NCI-H187 (cell line): ENCODE measurements at places on chromosomes 3 and 15.

DNA sequence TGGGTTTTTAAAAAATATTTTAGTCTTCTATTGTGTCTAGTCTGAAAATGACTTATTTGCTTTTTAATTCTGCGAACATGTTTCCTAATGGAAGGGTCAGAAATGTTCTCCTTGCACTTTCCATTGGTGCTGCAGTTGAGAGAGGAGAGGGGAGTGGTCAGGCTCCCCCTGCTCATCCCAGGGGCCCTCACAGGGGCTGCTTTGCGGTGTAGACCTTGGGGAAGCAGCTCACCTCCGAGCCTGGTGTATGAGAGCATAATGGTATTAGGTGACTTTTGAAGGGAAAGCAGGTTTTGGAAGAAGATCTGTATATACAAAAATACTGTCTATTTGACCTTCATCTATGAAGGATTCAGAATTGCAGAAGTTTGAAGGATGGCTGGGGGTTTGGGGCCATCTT, 28.3 kb downstream of the APBA2 start:
- no peak for DNase-seq

GRCh38 chr3:9749296-9749644, 482 bp upstream of the OGG1 start:
- no peak for DNase-seq

- DNase-seq: no peak
These were observed 5.3 kb downstream of the CHST2 start for GRCh38 chr3:143124601-143125520.

GRCh38 chr3:33646406-33646805, 71.6 kb downstream of the CLASP2 start:
- no peak for DNase-seq

DNA sequence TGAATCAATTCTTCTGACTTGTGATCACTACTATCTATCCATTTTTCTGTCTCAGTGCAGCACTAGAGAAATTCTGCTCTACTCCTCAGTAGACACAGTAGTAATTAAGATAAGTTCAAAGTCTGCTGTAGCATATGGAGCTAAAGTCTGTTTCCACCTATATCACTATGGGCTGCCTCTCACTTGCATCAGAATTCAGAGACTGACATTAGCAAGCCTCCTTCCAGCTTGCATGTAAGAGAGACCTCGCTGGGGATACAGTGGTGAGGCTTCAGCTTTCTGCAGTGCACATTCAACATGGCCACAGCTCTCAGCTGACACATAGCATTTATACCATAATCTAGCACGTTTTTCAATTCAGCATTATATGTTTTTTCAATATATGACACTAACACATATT, 217.0 kb downstream of the PLOD2 start:
- no peak for DNase-seq

DNA sequence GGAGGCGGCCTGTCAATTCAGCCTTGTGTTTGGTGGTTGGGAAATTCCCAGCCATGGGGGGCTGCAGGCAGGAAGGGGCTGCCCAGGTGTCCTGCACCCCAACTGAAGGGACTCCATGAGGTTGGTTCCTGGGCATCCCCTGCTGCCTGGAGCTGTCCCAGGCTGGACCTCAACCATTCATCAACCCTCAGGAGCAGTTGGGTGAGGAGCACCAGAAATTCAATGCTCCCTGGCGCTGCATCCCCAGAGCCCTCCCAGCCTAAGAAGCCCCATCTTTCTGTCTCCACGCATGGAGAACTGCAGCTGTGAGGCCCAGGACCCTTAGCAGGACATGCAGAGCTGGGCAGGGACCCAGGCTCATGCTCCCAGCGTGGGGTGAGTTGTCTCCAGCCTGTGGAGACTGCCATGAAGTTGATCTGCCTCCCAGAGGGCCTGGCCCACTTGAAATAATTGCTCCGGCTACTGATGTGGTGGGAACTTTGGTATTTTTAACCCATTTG, 8.0 kb upstream of the SEMA3B start:
- DNase-seq: no peak

GRCh38 chr3:12235691-12236090, 53.2 kb upstream of the PPARG start:
- DNase-seq: no peak
